ENCODE measurements at places on chromosomes 4 and X.
A peak's percentile ranks its signal among the peaks of the same experiment; 100 is the strongest.

DNA sequence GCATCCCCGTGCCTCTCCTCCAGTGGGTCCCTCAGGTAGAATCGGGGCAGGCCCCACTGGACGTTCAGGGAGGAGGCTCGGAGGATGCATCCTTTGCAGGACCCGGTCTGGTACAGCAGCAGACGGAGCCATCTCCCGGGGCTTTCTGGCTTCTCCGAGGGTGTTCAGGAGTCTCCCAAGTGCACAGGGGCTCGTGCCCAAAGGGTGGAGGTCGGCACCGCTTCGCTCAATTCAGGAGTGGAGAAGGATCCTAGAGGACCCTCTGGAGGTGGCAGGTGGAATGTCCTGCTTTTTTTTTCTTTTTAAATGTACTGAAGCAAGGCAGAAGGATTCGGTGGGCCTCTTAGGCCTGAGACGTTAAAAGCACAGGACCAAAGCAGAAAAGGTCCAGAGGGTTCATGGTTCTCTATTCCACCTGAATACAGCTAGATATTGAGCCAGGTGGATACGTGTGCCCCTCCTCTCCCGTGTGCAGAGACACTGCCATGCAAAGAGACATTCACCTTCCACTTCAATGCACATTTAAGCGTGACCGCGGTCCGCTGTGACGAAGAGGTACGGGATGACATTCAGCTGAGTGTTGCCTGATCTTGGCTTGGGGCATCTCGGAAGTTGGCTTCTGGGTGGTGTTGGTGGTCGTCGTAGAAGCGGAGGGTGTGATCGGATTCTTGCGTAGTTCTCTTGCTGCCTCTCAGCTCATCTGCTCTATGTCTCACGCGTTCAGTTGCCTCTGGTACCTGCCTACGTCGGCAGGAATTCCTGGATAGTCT lies 281.2 kb upstream of the AGTR2 start:
- no peak for DNase-seq

DNA sequence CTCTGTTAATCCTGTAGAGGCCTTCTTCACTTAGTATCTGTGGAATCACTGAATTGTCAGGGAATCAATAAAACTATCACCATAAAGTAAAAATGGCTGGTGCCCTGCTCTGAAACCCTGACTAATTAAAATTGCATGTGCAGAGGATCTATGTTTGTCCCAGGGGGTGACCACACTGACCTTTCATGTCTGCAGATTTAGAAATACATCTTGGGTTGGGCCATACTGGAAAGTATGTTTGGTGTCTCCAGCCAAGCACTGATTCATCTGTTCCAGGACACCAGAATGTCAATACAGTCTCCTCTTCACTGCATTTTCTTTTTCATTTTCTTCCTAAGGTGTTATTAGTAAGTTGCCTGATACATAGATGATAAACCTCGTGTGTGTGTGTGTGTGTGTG lies 490.9 kb upstream of the INTU start:
- peak; percentile 69 for DNase-seq

DNA sequence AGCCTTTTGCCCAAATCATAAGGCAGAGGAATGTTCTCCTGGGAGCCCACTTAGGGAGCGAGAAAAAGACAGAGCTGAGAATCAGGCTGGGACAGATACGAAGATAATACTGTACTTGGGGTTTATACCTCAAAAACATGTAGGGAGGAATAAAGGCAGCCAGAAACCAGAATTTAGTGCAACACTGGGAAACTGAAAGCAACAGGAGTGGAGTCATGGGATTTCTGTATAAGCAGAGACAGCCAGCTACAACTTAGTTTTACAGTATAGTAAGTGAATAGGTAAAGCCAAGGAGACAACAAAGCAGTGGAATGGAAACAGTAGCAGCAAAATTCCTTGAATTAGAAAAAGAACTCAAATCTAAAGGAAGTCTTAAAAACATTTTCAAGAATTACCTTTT lies 413.2 kb downstream of the FAT4 start:
- no peak for DNase-seq

DNA sequence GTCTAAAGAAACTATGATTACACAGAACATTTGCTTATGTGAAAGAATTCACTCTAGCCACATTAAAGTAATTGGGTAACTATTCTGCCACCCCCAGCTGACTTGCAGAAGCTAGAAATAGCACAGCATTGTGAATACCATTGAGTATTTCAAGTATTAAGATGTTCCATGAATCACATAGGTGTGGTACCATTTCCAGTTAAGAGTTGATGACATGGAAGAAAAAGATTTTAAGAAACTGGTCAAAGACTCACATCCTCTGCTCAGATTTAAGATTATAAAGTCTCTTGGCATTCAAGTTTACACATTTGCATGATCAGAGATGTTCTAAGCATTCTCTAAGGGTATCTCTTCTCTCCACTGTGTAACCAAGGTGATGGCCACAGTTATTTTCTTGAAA lies 287.5 kb downstream of the CAMK2D start:
- peak; percentile 94 for DNase-seq

- no peak for DNase-seq
These were observed 18.3 kb downstream of the SPON2 start for GRCh38 chr4:1154126-1154522.

DNA sequence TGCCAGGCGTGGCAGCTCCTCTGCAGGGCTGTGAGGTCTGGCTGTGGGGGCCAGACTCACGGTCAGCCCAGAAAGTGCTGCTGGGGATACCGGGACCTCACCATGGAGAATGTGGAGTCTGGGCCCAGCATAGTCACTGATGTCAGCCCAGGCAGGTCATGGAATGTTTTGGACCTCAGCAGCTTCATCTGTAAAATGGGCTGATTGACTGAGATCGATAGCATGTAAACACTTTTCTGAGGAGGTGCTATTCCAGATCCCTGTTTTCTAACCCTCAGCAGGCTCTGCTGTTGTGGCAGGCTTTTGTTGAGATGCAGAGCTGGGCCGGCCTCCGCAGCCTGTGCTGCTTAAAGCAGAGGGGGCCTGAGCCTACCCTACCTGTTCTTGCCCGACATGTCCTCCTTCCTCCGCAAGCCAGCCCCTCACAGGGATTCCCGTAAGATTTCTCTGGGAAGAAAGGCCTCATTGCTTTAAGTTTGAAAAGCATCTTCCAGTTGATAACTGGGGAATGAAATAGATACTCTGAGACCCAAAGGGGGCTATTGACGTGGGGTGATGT lies 38.3 kb upstream of the HGFAC start:
- no peak for DNase-seq

GRCh38 chr4:6967846-6968340 lies 58.3 kb downstream of the TBC1D14 start:
- no peak for DNase-seq

- peak; percentile 43 for DNase-seq
These were observed 11.3 kb downstream of the BST1 start for GRCh38 chr4:15714141-15714540.

- DNase-seq = no peak
These were observed 153.5 kb downstream of the SH3BGRL start for GRCh38 chrX:81355436-81355835.

DNA sequence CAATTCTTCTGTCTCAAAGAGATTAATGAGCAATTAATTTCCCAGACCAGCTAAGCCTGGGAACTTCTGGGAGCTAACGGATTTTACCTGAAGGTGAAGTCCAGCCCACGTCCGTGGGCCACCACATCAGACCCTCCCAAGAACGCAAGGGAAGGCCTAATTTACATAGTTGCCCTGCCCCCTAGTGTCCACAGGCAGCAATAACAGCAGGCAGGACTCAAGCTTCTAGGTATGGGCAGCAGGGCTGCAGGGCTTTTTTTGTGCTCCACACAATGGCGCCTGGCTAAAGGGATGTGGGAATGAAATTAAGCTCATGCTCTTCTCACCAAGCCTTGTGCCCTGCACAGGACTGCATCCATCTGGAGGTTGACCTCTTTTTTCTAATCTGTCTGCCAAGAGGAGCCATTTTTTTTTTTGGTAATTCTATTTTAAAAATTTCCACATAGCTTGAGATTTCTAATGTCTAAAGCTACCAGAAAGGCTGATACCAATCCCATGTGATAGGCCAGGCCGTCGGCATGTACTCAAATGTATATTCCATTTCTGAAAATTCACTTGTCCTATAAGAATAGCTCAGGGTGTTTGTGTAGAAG lies 111.9 kb upstream of the TMEM164 start:
- DNase-seq = peak; percentile 50

- DNase-seq = no peak
These were observed 475.8 kb downstream of the PDGFC start for GRCh38 chr4:156495836-156496235.

- no peak for DNase-seq
These were observed 61.4 kb upstream of the LGI2 start for GRCh38 chr4:25092139-25092538.

DNA sequence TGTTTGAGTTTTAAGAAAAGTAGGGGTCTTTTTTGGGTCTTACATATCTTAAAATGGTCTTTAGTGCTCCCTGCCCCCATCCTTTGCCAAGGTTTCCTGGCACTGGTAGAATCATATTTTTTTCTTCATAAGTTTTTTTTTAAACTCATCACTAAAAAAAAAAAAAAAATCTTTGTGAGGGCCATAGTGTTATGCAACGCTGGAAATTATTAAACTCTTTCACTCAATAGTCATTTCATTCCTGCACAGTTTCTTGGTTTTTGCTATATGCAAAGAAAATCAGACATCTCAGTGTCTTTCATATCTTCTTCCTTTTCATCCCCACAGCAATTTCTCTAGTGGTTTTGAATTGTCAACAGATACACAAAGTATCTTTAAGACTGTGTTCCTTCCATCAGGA lies 95.6 kb downstream of the TMA16 start:
- no peak for DNase-seq

- no peak for DNase-seq
These were observed 68.1 kb downstream of the SLC9A7 start for GRCh38 chrX:46690818-46691217.

All from fibroblast of skin of back (primary cell).